GM18507 (cell line): ENCODE measurements at places on chromosomes 5 and 9.
A peak's percentile ranks its signal among the peaks of the same experiment; 100 is the strongest.

- DNase-seq = no peak
These were observed 8.5 kb downstream of the NEK6 start for GRCh38 chr9:124266139-124266825.

GRCh38 chr9:127835991-127836516, 18.4 kb downstream of the ENG start:
- no peak for DNase-seq

DNA sequence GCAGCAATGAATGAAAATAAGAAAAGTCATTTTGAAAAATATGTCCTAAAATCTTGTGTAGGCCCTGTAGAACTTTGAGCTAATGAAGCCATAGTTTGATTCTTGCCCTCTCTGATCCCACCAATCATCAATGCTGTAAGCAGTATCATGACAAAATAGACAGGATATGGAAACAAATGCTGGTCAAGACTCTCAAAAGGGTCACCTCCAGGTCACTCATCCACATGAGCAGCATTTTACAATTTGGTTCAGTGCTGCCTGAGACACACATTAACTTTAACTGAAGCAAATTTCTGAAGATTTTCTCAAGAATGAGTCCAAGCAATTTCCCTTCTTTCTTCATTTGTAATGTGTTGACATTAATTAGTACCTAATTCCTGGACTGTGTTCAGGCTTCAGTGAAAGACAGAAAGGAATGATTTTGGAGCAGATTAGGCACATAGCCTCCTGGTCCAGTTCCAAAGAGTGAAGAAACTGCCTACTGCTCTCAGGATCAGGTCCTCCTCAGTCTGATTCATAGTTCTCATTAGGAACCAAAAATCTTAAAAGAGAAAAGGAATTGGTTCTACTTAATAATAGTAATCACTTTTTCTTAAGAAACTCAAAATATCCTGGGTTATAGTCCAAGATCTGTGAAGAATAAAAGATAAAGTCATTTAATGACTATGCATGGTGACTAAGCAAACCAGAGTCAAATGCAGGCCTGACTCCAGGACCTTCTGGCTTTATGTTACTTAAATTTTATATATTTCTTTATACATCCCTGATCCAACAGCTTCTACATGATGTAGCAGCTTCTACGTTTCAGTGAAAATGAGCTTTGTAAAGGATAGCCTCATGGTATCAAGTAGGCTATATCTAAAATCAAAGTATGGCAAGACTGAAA, 192.1 kb upstream of the RGMB start:
- DNase-seq = no peak

DNA sequence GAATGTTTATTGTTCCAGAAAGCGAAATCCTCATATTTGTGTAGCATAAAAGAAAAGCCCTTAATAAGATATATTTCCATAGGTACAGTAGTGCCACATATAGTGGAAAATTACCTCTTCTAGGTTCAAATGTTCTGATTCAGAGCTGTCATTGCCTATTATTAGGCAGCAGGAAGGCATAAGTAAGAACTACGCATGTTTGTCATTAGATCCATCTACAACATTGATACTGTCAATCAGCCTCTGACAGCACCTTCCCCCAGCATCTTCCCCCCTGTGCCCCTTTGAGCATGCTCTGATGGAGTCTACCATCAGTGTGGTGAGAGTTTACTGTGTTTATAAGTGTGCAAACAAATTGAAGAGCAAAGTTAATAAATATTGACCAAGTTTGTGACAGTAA, 816.1 kb downstream of the TLE4 start:
- DNase-seq = no peak

- DNase-seq = no peak
These were observed 8.0 kb downstream of the MTAP start for GRCh38 chr9:21810388-21810787.

- DNase-seq = no peak
These were observed 38.1 kb upstream of the TUSC1 start for GRCh38 chr9:25716220-25716872.

DNA sequence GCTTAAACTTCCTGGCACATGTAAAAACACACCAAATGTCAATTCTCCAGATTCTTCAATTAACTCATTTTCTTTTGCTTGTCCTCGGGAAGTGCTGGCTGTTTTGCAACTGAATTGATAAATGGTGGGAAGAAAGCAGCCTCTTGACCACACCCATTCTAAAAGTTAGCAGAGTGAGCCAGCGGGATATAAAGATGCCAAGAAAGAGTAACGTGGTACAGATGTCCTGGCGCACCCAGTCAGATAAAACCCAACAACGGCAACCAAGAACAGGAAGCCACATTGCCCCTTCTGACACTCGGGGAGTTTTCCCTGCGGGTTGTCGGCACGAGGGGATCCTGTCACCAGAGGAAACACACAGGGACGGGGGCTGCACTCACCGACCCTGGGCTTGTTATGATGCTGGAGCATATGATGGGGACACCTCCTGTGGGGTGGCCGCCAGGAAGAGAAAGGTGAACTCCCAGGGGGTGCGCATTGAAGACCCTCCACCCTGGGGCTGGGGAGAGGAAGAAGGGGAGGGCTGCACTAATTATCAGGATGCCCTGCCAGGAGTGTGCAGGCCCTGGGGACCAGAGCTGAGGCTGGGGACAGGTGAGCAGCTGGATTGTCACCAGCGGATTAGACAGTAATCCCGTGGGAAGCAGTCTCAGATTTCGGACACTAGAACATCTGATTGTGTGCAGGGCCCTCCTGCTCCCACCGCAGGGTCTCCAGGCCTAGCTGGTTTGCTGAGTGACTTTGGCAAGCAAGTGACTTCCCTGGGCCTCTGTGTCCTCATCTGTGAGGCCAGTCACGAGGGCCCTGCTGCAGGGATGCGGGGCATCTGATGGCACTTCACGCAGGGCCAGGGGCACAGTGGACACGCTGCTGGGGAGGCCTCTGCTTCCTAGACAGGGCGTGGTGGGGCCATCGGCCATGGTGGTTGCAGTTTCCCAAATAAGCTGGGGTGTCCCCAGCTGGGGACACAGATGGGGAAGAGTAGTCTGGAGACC, 59.2 kb downstream of the CRB2 start:
- DNase-seq = no peak

DNA sequence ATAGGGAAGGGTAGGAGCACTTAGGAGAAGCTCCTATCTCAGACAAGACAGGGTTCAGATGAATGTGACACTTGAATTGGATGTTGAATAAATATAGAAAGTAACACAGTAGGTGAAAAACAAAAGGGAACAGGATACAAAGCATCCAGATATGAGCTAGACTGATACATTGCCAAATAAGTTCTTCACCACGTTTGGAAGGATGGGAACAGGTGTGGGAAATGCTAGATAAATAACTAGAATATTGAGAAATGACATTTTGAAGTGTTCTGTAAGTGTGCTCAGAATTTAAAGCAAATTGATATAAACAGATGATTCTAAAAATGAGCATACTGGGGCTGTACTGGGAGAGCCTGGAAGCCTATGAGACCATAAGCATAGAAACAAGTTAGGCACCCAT, 340.1 kb upstream of the PRR16 start:
- DNase-seq = no peak

DNA sequence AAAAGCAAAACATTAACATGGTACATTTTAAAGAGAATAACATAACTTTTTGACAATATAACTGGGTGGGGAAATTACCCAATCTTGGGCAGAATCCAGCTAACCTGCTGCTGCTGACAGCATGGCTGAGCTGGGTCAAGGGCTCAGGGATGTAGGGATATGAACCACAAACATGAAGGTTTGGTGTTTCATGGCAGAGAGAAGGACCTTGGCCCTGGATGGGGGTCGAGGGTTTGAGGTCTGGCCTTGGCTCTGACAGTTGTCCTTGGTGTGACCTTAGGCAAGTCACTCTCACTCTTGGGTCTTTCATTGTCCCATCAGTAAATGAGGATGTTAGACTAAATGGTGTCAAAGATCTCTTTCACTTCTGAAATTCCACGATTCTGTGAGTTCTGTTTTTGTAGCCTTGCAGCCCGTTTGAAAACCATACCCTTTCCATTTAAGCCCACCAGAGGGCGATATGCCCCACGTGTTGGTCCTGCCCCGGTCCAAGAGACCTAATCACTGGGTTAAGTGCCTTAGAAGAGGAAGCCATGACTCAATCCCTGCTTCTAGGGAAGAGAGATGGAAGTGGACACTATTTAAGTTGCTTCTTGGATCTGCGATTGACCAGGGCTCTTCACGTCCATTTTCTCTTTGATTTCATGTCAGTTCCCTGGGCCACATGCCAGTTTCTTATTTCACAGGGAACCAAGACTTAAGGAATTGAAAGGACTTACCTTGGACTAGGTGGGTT, 56.8 kb upstream of the TEX48 start:
- peak; percentile 43 for DNase-seq

DNA sequence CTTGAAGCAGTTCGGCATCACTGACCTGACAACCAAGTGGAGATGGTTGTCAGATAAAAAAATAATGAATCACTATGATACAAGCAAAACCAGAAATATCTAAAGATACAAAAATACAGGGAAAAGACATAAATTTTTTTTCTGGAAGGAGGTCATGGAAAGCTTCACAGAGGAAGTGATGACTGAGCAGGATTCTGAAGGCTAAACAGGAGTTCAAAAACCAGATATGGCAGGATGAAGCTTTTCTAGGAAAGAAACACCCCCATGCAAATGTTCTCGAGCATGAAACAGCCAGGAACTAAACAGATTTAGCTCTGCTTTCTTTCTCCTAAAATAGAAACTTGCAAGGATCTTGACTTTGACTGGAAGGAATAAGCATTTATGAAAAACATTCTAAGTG, 60.7 kb upstream of the IFNE start:
- DNase-seq = no peak

- no peak for DNase-seq
These were observed 109.1 kb downstream of the TMEM161B start for GRCh38 chr5:88159591-88159990.

DNA sequence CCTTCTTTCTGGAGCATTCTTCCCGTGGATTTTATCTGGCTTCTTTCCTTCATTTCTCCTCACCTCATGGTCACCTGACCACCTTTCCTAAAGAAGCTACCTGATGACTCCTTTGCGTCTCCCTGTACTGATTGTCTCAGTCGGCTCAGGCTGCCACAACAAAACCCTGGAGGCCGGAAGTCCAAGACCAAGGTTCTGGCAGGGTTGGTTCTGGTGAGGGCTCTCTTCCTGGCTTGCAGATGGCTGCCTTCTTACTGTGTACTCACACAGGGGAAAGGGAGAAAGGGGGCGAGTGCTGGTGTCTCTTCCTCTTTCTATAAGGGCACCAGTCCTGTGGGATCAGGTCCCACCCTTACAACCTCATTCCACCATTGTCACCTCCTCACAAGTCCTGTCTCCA, 140.0 kb downstream of the SYK start:
- DNase-seq = no peak
